ENCODE measurements at places on chromosomes 16 and 17.

DNA sequence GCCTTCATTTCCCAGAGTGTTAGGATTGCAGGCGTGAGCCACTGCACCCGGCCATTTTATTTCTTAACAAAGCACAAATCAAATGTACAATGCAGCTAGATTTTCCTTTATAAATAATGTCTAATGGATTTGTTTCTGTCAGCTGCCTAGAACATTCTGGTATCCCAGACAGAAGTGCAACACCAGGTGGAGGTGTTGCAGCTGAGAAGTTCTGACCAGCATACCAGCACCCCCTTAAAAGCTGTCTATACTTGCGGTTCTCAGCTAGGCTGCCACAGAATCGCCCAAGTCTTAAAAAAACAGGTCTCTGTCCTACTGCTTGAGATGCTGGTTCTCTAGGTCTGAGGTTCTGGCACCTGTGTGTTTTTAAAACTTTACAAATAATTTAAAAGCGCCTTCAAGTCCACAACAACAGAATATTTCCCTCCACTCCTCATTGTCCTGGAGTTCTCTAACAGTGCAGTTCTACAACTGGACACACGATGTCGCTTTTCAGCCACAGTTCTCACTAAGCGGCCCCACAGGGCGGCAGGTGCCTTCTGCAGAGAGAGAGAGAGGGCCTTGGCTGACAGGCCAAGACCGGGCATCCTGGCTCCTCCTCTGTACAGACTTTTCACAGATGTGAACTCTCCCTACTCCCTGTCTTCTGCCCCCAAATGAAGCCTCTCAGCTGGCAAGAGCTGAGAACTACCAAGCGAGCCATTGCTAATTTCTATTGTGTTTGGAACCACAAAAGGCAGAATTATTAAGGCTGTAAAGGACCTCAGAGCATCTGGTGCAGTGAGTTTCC is 32.6 kb upstream of the MEOX1 start:
- peak; percentile 61 for DNase-seq

DNA sequence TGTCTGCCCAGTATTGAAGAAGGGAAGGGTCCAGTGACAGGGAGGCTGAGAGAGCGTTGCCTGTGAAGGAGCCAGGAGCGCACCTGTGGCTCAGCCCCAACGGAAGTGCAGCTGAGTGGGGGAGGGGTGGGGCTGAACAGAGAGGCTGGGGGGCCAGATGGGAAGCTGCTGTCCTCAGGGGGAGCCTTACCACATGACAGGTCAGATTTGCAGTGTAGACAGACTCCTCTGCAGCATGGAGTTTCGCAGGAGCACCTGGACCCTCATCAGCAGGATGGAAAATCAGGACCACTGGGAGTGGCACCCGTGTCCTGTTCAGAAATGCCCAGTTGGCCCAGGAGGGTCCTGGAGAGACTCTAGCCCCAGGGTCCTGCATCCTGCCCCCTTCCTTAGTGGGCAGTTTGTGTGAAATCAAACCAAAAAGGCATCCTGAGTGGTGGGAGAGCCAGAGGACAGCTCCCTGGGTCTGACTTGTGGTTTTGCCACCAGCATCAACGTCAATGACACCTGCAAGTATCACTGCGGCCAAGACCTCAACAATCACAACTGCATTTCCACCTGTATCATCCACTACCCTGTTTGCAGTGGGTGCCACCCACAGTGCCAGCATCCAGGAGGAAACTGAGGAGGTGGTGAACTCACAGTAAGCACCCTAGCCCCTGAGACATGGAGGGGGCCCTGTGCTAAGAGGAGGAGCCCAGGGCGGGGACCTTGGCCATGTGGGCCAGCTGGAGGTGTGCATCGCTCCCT is 7.8 kb downstream of the CD300A start:
- no peak for DNase-seq

GRCh38 chr17:36524428-36524876 is 10.2 kb downstream of the MYO19 start:
- DNase-seq = no peak

- DNase-seq = no peak
These were observed 52.6 kb downstream of the MAP2K6 start for GRCh38 chr17:69466905-69467667.

GRCh38 chr16:70254180-70254964 is 2.6 kb upstream of the EXOSC6 start:
- DNase-seq = no peak

GRCh38 chr16:68275611-68276191 is 11.4 kb downstream of the SLC7A6 start:
- DNase-seq = no peak

GRCh38 chr16:85659805-85660511 is 28.8 kb downstream of the GINS2 start:
- DNase-seq = peak; percentile 40

DNA sequence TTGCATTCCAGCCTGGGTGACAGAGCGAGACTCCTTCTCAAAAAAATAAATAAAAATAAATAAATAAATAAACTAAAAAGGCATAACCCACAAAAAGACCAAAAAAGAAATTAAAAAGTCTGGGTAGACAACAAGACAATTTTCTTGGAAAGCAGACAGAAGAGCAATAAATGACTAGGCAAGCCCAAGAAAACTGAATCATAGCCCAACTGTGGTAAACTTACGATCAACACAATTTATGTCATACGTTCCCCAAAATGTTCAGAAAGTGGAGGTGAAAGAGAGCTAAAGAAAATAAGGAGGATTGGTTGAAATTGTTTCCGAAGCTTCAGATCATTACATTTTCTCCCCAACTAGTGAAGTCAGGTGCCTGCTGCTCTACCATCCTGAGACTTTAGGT is 31.3 kb upstream of the C17orf78 start:
- no peak for DNase-seq

DNA sequence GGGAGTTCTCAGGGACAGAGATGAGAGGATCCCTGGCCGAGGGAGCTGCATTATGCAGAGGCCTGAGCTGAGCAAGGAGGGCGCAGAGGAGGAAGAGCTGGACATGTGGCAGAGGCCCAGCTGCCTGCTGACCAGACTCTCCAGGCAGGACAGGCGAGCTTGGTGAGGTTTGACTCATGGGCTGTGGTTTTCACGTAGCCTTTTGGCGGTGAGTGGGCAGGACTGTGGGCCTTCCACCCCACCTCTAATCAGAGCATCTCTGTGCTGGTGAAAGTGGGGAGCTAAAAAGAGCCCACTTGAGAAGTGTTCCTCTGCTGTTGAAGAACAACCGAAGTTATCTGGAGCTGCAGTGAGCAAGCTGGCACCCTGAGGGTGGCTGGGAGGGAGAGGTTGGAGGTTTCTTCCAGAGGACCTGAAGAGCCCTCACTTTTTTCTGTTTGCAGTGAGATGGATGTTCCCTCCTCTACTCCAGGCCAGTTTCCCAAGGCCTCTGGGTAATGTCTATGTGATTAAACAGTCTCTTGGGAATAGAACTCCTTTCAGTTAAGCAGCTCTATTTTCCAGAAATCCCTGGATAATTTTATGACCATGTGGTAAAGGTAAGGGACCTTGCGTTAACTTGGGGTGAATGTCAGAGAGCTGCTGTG is 11.9 kb downstream of the EPN2 start:
- no peak for DNase-seq

- no peak for DNase-seq
These were observed 65.4 kb downstream of the MRC2 start for GRCh38 chr17:62692721-62693431.

- no peak for DNase-seq
These were observed 2.4 kb upstream of the ACSF2 start for GRCh38 chr17:50423553-50424159.

DNA sequence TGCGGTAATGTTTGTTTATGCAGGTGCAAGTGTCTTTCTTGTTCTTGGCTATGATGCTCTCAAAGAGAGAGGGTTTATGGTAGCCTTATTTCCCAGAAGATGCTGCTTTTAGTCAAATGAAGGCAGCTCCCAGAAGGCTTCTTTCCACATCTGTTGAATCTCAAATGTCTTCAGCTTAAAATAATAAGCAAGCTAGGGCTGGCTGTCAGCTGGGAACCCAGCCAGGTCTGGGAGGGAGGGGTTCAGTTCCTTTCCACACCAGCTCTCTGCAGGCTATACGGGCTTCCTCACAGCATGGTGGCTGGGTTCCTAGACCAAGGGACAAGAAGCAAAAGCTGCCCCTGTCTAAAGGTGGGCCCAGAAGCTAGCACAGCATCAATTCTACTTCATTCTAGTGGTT is 47.4 kb upstream of the ATF7IP2 start:
- no peak for DNase-seq

DNA sequence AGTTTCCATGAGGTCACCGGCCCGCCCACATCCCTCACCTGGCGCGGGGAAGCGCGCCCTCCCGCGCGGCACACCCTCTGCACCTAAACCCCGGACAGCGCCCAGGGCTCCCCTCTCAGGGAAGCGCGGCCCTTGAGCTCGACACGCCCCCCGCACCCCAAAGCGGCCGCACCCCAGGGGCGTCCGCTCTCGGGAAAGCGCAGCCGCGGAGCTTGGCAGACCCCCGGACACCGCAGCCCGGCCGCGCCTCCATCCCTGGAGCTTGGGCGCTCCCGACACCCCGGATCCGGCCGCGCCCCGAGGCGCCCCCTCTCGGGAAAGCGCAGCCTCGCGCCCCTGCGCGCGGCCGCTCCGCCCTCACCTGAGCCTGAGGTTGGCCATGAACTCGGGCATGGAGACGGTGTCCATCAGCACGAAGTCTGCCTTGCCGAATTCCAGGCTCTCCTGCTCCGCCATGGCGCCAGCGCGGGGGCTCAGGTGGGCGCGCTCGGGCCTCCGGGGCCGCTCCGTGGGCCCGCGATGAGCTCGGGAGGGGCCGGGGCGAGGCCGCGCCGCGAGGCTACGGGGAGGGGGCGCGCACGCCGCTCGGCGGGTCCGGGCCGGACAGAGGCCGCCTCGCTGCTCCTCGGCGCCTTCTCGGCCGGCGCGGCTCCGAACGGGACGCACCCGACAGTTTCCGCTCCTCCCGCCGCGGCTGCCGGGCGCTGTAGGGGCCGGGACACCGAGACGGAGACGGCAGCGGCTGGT is at the start of gene MYO1D:
Gene MYO1D, minus strand, starts transcription at position 708 of the 747 bp plus-strand sequence. Its CDS starts 252 bp downstream, at position 456.
- peak; percentile 63 for DNase-seq

- DNase-seq = no peak
These were observed 242.3 kb upstream of the TBX2 start for GRCh38 chr17:61157246-61157886.

DNA sequence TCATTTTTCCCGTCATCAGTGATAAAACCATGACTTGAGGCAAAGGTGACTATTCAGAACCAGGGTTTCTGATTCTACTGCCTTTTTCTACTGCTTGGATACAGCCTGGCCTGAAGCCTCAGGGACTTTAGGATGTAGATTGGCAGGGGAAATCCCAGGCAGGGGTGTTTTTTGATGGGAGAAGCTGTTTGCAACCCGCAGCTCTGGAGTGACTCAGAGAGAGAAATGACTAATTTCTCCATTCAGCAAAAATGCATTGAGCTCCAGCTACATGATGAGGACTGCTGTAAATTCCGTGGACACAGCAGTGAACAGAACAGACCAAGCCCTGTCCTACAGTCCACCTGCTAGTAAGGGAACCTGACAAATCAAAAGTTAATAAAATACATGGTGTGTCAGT is 560.6 kb downstream of the CDH13 start:
- DNase-seq = no peak

GRCh38 chr17:44217738-44218343 is 1.6 kb downstream of the UBTF start:
- no peak for DNase-seq

GRCh38 chr16:3599922-3600321 is 11.5 kb downstream of the SLX4 start:
- no peak for DNase-seq

DNA sequence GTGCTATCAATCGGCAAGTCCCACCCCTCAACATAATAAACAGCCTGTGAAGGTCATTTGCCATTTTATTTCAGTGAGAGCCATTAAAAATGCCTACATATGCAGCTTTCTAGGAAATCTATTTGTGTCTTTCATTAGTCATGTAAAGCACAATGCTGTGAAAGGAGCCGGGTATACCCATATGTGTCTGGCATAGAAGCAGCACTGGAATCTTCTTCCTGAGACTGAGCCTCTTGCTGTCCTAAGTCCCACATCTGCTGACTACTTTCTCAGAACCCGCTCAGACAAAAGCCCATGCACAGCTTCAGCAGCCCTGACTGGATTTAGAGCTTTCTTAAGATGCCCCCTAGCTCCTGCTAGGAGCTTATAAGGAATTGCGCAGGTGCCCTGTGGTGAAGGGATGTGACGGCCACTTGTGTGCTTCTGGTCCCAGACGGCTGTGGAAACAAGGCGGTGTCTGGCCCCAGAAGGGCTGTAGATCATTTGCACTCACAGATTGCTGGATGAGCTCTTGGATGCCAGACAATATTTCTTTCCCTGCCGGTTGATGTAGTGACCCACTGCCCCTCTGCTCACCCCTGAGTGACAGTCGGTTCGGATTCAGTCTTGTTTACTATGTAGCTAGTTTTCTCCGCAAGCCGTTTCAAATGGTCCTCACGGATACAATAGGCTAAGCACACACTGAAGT is 172.2 kb downstream of the ANKFN1 start:
- no peak for DNase-seq

GRCh38 chr16:55508941-55509931 is at the start of gene LPCAT2:
TSS of gene LPCAT2 (plus strand) at chr16:55509072. CDS start at chr16:55509182, 110 bp downstream.
- DNase-seq = no peak

GRCh38 chr16:8887952-8888560 is 5.9 kb downstream of the LITAFD start:
- DNase-seq = no peak

DNA sequence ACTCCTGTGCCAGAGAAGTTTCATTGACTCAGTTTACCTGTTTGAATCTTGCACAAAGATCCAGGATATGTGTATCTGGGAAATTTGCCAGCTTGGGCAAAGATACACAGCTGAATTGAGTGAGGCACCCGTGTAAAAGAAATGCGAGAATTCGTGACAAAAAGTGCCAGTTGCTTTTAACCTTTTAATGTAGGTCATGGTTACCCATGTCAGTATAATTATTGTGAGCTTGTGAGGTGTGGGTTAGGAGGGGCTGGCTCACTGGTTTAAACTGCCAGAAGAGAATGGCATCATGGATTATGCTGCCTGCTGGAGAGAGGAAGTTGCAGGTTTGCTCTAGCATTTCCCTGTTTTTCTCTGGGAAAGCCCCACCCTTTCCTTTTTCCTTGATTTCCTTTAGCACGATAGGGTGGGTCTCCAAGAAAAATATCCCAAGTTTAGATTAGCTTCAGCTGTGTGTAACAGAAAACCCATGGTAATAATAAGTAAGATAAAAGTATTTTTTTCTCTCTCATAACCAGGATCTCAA is 24.8 kb upstream of the NDRG4 start:
- no peak for DNase-seq

DNA sequence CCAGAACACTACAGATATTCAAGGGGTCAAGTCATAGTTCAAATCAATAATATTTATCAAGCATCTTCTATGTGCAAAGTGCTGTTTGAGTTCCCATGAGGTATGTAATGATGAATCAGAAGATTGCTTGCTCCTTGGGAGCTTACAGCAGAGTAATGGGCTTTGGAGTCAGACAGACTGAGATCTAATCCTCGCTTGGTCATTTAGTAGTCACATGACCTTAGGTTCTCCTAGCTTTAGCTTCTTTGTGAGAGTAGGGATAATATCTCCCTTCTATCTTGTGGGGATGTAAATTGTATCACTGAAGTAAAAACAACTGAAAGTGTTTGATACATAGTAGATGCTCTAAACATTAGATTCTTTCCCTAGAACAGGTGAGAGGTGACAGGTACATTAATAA is 30.1 kb downstream of the SNX11 start:
- no peak for DNase-seq

GRCh38 chr17:78865682-78866390 is 25.2 kb upstream of the USP36 start:
- peak; percentile 36 for DNase-seq
